Daoy (cell line): ENCODE measurements at places on chromosomes 5 and 9. TPM values are rescaled to one million over a fixed set of nuclear protein-coding genes. Genes with fewer than 3 reads are reported as not detected.
A peak's percentile ranks its signal among the peaks of the same experiment; 100 is the strongest.

The NSG2 gene
- total RNA-seq = not detected in 2 replicates

GRCh38 chr5:141245250-141245717 lies at the start of gene PCDHB15:
Gene PCDHB15 (plus strand): TSS chr5:141245395. CDS start chr5:141245579, 184 bp downstream.
- peak; percentile 43 for DNase-seq

GRCh38 chr9:137276473-137277328 lies 825 bp upstream of the TOR4A start:
- peak; percentile 59 for DNase-seq

GRCh38 chr5:13566871-13567339 lies 377.6 kb downstream of the DNAH5 start:
- DNase-seq = peak; percentile 19

DNA sequence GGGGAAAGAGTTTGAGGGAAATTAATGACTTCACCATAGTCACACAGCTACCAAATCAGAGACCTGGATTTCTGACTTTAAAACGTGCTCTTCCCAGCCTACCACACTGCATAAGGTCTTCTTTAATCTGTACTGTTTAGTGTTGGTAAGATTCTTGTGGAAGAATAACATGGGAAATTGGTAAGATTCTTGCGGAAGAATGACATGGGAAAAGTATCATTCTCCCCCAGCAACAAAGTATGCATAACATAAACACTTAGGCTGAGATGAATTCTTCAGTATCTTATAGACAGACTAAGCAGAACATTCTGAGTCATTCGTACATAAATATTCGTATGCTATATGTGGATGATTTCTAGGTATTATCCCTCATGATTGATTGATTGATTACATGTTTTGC lies 170.4 kb downstream of the FOCAD start:
- no peak for DNase-seq

The PCDHGC3 gene
- 37.0 and 41.5 TPM in 2 replicates for total RNA-seq

- no peak for DNase-seq
These were observed 41.4 kb downstream of the PAM start for GRCh38 chr5:102796498-102796897.

DNA sequence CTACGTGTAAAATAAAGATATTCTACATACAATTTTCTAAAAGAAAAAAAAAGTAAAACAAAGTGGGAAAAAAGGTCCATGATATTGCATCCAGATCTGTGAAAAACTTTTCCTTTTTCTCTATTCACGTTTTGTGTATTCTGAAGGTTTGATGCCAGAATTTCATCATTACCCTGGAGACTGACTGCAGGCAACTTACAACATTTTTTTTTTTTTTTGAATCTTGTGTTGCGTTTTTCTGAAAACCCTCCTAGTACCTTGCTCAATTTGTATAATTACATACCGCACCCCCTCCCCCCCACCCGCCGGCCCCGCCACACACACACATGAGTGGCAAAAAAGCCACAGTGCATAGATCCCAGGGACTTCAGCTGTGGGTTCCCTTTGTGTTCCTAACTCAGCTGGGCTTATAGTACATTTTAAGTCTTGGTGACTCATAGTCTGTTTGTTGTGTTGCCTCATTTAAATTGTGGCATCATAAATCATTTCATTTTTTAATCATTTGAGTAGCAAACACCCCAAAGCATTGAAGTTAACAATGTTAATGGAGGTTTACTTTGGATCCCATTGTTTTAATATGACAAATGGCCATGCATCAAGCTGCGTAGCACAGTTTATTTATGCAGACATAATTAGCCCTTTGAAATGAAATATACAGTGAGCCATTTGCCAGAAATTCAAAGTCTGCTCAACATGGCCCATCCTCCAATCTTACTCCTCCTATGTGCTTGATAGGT lies 36.0 kb downstream of the PRDM6 start:
- no peak for DNase-seq

The TERT gene
- total RNA-seq = 3.9 and 8.8 TPM in 2 replicates

DNA sequence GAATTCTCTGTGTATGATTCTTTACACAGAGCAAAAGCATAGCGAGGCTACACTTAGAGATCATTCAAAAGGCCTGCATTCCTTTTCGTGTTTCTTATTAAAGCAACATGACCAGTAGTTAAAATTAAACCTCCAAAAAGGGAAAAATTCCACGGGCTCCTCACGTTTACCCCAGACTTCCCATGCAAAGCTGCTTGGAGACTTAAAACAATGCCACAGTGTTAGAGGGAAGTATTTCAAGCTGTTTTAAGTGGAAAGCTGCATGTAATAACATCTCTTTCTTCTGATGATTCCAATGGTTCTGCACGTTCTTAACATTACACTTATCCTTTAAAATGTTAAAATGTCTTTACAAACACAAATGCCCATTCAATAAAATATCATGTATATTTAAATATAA lies 405.2 kb downstream of the SEMA5A start:
- no peak for DNase-seq

GRCh38 chr9:133458643-133459312 lies 1.0 kb upstream of the CACFD1 start:
- DNase-seq = no peak

- DNase-seq = no peak
These were observed 76.6 kb downstream of the F2RL2 start for GRCh38 chr5:76546497-76547102.

- no peak for DNase-seq
These were observed 14.9 kb downstream of the FOXI1 start for GRCh38 chr5:170120576-170120975.

The PAEP gene
- not detected in 2 replicates for total RNA-seq

DNA sequence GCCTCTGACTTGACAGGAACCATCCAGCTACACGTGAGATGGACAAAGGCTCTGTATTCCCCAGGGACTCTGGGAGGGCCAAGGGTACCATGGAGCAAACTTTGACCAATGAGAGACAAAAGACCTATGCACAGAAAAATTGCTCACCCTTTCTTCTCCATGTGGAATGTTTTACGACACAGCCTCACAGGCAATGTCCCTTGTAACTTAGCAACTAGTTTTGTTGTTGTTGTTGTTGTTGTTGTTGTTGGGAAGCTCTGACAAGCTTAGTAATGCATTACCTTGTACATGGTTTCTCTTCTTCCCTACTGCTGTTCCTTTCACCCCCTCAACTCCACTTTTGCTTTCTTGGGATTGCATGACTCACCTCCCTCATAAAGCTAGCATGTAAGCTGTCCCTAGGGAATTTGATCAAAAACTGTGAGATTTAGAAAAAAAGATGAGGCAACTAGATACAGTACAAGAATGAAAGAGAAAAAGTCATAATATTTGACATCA lies 550.9 kb downstream of the RAB3C start:
- DNase-seq = peak; percentile 70

The PCDHB11 gene
- 0.40 and 1.1 TPM in 2 replicates for total RNA-seq

The SH3GL2 gene
- 0.17 TPM in 1 of 2 replicates, not detected in the other for total RNA-seq

DNA sequence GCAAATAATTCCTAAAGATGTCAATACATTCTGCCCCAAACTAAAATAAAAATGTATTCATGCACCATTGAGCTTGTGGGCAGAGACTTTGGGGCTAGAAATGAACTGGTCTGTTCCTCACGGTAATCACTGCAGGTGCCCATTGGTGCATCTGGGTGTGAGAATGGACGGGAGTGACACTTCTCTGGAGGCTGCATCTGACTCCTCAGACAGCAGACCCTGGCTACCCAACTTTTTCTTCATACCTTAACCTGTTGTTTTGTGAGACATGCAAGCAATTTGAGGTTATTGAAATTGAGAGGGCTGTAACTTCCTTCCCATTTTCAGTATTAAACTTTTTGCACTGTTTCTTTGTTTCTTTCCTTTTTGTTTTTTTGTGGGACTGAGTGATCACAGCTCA lies 333.4 kb downstream of the ICE1 start:
- no peak for DNase-seq

- DNase-seq = peak; percentile 55
These were observed 182.9 kb downstream of the AOPEP start for GRCh38 chr9:94909250-94909894.

The ADGRV1 gene
- 10.6 and 15.4 TPM in 2 replicates for total RNA-seq

The PCDHGA1 gene
- total RNA-seq = 0.18 and 0.34 TPM in 2 replicates

- peak; percentile 29 for DNase-seq
These were observed 302.7 kb downstream of the PLK2 start for GRCh38 chr5:58156973-58157701.

DNA sequence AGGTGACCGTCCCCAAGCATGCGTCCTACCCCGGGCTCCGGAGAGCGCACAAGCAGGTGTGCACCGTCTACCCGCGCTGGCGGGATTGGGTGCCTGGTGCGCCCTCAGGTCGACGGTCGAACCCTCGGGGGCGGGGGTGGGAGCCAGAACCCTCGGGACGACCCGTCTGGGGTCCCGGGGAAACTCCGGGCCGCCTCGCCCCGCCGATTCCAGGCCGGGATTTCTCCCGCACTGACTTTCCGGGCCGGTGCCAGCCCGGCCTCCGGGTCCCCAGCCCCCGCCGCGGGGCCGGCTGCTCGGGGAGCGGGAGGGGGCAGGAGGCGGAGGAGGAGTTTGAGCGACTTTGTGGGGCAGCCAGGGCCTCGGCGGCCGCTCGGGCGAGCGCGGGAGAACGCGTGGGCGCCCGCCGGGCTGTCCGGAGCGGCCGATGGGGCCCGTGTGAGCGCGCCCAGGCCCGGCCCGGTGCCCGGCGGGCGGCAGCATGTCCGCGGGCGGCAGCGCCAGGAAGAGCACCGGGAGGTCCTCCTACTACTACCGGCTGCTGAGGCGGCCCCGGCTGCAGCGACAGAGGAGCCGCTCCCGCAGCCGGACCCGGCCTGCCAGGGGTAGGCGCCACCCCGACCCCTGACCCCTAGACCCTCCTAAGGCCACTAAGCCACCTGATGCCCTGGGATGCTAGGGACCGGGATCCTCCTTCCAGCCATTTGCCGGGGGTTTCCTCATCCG lies at the start of gene DAB2IP:
TSS of gene DAB2IP (plus strand) at position 340 of the 726 bp plus-strand sequence. CDS start at position 482, 142 bp downstream.
- peak; percentile 79 for DNase-seq

DNA sequence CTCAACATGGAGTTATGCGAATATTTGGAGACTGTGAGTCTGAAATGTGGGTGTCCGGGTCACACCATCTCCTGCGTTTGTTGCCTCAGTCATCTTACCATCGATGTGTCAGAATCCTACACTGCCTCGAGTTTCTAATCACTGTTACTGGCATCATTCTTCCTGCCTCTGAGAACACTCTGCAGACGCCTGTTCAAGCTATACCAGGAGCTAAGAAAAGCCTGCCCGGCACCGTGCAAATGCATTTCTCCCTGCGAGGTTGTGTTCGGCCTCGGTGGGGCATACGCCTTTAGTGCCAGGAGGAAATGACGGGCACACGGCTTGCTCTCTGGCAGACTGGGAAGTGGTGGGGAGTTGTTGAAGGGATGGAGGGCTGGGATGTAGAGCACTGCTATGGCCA lies 31.2 kb upstream of the SLC25A51 start:
- DNase-seq = no peak

GRCh38 chr5:57172466-57173318 lies 1.2 kb upstream of the GPBP1 start:
- peak; percentile 30 for DNase-seq

The INPP5E gene
- 6.6 TPM in 2 replicates for total RNA-seq

DNA sequence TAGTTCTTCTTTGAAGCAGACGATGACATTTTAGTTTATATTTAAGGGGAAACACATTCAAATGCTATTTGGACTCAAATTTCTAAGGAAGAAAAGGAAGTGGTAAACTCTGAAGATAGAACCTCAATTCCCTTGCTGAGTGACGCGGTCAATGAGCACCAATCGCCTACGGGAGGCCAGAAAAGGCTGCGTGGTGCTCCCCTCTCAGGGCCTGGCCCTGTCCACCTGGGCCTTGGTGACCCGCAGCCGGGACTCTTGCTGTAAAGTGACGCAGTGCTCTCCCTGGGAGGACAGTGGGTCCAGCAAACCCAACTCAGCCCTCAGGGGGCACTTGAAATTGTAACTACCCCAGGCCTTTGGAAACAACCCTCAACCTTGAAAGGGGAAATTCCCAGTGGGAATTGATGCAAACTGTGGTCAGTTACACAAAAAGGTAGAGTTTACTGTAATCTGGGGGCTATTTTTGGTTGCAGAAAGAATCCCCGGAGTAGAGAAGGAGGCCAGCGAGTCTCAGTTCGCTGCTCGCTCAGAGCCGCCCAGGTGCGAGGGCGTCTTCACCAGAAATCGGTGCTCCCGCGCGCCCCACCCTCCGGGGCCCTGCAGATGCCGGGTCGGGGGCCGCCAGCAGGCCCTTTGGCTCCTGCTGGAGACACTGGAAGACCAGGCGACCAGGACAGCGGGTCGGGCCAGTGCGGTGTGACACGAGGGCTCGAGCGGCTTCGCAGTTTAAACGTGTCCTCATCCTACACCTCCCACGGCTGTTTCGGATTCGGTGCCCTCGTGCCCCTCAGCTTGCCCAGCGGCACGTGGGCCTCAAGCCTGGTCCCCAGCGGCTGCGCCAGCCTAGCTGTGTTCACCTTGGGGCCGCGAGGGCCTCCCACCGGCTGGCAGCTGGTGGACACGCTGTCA lies 1.4 kb upstream of the ANKRD33B start:
- no peak for DNase-seq

The ADGRD2 gene
- 0.23 TPM in 1 of 2 replicates, not detected in the other for total RNA-seq

DNA sequence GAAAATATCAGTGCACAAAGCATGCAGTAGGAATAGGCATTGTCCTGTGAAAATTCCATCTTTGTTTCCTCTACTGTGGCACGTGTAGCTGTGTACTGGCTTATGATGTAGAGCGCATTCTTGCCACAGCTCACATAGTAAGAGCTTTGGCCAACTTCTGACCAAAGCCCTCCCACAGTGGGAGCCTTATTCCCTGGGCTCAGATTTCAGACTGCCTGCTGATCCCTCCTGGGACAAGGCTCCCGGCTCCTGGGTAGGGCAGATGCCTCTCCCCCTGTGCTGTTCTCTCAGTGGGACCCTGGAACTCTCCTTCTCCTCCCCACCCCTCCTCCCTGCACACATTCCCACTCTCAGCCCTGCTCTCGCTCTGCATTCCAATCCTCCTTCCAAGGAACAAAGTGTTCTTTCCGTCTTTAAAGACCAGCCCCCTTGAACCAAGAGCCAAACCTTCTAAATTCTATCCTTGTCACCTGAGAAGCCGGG lies 17.5 kb downstream of the LCP2 start:
- no peak for DNase-seq

The PCDHGA6 gene
- total RNA-seq = 0.24 and 0.46 TPM in 2 replicates

The SAXO1 gene
- not detected in 2 replicates for total RNA-seq

DNA sequence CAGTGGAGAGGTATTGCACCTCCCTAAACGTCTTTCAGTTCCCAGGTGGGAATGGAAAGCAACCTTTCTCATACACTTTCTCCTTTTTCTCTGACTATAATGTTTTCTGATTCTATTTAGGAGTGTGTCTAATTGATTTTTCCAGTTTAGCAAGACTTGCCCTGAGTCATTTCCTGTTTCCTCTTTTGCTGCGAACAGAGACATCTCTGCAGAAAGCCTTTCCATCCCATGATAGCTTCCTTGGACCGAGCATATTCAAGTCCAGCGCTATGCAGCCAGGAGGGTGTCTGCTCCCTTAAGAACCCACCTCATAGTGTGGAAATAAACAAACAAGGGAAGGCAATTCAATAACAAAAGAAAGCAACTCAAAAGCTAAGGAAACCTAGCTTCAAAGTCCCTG lies 60.0 kb upstream of the CDH6 start:
- DNase-seq = peak; percentile 0

GRCh38 chr9:108168236-108168850 lies 678.8 kb upstream of the KLF4 start:
- DNase-seq = no peak

DNA sequence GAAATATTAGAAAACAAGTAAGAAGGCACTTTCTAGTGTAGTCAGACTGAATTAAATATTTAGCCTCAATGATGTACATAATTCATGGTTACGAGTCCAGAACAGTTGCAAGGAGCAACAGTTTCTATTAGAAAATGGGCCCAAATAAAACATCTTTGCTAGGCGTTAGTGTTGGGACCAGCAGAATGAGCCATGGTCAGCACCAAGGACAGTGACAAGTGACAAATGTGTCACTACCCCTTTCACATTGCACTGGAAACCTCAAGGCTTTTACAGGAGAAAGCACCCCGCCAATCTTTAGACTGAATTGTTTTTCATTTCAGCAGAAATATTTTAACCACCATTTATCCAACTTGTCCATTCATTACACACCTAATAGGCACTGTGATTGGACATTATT lies 301.3 kb upstream of the ADCY2 start:
- peak; percentile 27 for DNase-seq
